HAP-1 (cell line): ENCODE measurements at places on chromosomes 2 and 18.

DNA sequence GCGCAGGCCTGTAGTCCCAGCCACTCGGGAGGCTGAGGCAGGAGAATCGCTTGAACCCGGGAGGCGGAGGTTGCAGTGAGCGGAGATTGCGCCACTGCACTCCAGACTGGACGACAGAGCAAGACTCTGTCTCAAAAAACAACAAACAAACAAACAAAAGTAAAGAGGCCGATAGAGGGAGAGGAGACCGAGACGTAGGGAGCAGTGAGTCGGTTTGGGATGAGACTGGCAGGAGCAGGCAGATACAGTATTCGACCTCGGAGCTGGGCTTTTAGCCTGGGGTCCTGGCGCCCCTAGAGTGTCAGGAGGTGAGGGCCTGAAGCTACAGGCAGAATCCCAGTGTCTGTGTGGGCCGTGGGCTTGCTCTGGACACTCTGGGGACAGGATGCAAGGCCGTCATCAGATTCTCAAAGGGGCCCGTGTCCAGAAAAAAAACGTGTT lies 51.2 kb downstream of the SLC4A1AP start:
- no peak for DNase-seq

DNA sequence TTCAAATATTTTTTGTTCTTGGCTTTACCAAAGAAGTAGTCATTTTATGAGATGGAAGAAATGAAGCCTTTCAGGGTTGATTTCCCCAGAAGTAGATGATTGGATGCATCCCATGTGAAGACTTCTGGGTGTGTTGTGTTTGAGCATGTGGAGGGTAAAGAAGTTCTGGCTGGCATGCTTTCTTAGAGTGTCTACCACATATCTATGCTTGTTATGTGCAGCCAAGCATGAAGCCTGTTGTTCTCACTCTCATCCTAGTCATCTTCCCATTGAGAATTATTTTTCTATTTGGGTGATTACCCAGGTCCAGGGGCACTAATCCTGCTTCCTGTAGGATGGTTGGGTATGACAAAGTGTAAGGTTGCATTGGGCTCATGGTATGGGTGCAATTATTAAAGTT lies 472.9 kb downstream of the PTPRM start:
- DNase-seq, result no peak

DNA sequence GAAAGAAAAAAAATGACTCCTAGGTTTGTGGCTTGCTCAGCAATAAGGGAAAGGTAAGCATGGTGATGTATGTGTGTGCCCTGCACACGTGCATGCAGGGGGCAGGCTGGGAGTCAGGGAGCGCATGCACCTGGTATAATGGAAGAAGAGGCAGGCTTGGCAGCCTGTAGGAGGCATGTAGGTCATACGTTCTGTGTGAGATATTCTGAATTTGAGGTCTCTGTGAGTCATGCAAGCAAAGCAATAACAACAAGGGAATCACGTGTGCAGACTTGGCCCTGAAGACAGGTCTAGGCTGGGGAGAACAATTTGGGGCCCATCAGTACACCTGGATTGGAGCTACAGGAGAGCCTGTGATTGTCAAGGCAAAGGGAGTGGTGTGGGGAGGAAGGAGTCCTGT lies 94.5 kb upstream of the TTC39C start:
- no peak for DNase-seq

DNA sequence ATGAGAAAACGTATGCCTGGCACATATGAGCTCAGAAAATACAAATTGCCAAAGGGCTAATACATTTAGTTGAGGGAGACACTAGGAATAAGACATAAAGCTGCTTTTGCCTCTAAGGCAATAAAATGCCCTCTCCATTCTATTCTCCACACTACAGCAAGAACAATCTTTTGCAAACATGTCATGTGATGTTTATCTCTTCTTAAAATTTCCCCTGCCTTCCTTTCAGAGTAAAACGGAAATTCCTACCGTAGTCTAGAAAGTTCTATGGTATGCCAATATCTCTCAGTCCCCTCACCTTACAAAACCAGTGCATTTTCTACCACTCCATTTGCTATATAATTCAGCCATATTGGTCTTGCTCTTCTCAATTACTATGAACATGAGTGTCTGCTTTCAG lies 33.1 kb downstream of the C18orf54 start:
- DNase-seq, result no peak

DNA sequence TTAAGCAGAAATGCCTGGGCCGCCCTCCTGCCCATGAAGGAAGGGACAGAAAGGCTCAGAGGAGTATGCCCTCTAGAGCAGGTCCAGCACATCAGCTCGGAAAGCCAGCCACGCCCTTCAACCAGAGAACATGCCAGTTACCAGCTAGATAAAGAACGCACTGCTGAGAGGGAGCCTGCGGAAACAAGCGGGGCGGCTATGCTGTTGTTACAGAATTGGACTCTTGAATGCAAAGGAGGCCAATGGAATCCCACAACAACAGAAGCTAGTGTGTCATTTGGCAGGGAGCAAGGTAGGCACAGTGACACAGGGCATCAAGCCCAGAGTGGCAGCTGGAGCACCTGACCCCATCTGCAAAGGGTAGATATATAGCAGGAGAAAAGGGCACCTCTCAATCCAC lies 242.9 kb upstream of the ID2 start:
- no peak for DNase-seq

- DNase-seq, result no peak
These were observed 29.3 kb downstream of the FEZ2 start for GRCh38 chr2:36568516-36569246.

GRCh38 chr2:64392529-64392928 lies 61.4 kb upstream of the LGALSL start:
- DNase-seq, result no peak

DNA sequence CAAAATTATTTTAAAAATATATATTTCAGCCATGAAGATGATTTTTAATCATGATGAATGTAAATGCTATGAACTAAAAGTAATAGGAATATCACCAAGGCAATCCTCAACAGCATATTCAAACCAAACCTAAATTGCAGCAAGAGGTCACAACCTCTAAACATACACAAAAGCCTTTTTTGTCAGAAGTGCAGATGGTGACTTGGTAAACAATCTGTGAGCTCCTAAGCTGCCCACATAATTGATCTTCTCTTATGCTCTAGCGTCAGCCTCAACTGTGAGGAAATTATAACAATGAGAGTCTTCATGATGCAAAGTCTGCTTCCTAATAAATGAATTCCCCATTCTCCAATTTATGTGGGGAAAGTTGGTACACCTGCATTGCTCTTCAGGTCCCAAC lies 113.2 kb downstream of the TSN start:
- no peak for DNase-seq

DNA sequence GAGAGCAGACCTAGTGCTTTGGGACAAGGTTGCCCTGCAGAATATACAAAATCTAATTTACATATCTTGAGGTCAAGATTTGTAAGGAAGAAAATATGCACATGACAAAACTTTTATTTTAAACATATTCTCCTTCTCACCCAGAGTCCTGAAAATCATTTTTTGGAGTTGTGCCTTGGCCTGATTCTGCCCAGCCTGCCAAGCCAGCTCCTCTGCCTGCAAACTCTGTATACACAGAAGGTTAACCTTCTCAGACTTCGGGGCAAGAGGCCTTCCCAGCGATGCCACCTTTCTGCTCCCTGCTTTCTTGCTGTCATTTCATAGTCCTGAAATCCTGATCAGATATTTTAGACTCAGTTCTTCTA lies 95.8 kb upstream of the CAVIN2 start:
- DNase-seq, result no peak

GRCh38 chr2:237422309-237422708 lies 8.3 kb upstream of the COL6A3 start:
- no peak for DNase-seq

- DNase-seq, result no peak
These were observed 51.9 kb downstream of the ASAP2 start for GRCh38 chr2:9258501-9258900.

DNA sequence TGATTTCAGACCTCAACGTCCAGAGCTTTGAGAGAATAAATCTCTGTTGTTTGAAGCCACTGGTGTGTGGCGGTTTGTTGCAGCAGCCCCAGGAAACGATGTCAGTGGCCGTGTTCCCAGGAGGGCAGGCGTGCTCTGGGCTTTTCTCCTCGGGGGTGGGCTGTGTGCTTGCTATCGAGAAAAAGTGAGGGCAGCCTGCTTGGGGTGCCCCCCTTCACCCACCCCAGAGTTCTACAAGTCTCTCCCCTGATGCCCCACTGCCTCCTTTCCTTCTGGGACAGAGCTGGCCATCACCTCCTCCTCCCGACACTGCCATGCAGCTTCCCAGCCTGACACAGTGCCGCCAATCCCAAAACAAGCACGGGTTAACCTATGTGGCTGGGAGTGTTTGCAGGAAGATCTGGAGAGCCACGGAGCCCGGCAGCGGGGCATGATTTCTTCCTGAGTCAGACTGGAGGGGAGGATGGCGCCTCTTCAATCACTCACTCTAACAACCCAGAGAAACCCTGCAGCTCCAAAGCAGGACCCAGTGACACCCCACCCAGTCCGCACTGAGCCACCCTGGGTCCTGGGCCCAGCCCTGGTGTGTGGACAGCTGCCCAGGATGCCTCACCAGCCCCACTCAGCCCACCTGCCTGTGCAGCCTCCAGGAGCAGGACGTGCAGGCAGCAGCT lies 213.7 kb upstream of the RAB6C start:
- DNase-seq, result no peak

- no peak for DNase-seq
These were observed 270.8 kb upstream of the DCC start for GRCh38 chr18:52069201-52069600.

DNA sequence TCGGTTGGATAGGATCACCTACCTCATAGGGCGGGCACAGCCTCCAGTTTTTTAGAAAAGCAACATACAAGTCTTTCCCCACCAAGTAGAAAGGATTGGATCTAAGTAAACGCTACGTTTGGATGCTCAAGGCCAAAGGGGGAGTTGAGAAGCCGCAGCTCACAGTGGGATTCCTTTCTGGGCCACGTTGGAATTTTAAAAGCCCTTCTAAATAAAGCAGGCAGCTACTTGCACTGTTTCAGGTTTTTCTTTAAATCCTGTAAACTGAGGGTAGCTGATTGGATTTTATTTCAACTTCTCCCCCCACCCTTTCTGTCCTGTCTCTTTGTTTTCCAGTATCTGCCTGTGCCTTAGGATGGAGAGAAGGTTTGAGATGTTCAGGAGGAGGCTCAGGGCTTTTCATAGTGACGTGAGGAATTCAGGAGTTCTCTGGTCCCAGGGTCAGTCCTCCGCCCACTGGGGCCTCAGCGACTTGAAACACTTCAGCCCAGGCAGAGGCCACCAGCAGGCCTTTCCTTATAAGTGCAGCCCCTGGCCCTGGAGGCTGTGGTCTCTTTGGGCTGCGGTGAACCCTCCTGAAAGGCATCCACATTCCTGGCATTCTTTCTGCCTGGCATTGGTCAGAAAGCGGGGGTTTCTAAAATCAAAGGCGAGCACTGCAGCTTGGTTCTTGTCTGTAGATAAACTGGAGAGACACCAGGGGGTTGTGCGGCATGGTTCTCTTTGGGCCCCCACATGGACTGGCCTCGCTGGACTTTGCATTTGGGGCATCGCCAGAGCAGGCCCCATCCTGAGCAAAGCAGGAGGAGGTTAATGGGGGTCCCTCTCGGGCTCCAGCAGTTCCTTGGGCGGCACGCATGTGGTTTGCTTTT lies 44.5 kb downstream of the SH3BP4 start:
- DNase-seq, result no peak

GRCh38 chr2:124258140-124258880 lies 233.2 kb downstream of the CNTNAP5 start:
- DNase-seq, result no peak

DNA sequence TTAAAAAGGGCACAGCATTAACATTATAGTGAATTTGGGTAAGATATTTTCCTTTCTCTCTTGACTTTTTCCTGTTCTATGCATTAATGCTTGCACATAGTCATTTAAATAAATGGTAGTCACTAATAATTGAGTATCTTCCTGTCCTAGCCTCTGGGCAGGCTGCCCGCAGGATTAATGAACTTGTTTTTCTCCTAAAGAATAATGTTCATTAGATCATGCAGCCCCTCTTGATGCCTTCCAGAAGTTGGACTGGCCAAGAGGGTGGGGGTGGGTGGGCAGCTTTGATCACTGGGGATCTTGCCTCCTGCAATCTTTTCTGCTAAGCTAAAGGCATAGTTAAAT lies 514.5 kb upstream of the CDH2 start:
- no peak for DNase-seq

- no peak for DNase-seq
These were observed 173.5 kb upstream of the FN1 start for GRCh38 chr2:215609089-215610032.
